Astrocyte of the spinal cord (primary cell): ENCODE measurements at places on chromosomes 12 and 14.

DNA sequence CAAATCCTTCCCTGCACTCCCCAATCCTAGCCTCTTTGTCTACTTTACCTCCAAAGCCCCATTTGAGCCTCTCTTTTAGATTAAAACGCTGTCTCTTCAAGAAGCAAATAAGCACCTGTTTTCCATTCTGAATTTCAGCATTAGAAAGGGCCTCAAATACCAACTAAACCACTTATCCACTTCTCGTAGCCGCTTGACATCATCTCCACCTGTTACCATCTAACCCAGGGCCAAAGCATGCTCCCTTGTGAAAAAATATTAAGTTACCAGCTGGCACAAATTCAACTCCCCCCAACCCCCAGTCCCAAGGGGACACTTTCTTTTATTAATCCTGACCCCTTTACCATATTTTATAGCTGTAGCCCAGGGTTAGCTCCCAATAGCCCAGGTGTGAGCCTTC is 43.1 kb downstream of the GPHB5 start:
- no peak for DNase-seq

- no peak for DNase-seq
These were observed 6.8 kb upstream of the TEX22 start for GRCh38 chr14:105391541-105391940.

- no peak for DNase-seq
These were observed 53.9 kb downstream of the ETV6 start for GRCh38 chr12:11703378-11703777.

- no peak for DNase-seq
These were observed 1.4 kb downstream of the GPR68 start for GRCh38 chr14:91243074-91243471.

- DNase-seq, result no peak
These were observed 33.1 kb upstream of the CCDC60 start for GRCh38 chr12:119301379-119301778.

DNA sequence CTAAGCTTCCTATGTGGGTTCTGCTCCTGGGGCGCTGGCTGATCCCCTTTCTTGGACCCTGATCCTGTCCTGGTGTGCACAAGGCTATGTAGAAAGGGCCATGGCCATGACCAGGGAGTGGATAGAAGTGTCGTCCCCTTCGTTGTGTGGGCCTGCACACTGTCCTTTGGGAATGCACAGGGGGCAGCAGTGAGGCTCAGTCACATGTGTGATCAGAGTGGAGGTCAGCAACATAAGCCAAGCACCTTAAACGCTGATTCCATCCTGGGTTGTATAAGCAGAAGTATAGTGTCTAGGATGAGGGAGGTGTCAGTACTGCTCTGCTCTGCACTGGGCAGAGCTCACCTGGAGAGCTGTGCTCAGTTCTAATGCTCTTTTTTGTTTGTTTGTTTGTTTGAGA is 48.4 kb downstream of the ESRRB start:
- DNase-seq, result no peak

DNA sequence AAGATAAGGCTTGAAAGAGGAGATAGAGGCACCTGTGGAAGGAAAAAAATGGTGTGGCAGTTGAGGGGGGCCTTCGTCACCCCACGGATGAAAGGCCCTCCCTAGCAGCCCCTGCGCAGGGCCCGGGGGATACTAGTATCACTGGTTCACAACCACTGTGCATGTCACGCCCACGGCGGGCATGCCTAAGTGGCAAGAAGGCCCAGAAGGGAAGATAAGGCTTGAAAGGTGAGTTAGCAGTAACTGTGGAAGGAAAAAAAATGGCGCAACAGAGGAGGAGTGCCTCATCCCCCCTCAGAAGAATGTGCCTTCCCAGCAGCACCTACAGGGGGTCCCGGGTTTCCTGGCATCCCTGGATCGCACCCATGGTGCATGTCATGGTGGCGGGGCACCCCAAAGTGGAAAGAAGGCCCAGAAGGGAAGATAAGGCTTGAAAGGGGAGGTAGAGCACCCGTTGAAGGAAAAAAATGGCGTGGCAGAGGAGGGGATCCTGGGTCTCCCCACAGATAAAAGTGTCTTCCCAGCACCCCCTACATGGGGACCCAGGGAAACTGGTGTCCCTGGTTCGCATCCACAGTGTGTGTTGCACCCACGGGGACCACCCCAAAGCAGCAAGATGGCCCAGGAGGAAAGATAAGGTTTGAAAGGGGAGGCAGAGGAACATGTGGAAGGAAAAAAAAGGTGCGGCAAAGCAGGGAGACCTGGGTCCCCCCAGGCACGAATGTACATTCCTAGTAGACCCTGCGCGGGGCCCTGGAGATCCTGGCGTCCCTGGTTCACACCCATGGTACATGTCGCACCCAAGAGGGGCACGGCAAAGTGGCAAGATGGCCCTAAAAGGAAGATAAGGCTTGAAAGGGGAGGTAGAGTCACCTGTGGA is 279.2 kb downstream of the ALG10 start:
- DNase-seq, result no peak

DNA sequence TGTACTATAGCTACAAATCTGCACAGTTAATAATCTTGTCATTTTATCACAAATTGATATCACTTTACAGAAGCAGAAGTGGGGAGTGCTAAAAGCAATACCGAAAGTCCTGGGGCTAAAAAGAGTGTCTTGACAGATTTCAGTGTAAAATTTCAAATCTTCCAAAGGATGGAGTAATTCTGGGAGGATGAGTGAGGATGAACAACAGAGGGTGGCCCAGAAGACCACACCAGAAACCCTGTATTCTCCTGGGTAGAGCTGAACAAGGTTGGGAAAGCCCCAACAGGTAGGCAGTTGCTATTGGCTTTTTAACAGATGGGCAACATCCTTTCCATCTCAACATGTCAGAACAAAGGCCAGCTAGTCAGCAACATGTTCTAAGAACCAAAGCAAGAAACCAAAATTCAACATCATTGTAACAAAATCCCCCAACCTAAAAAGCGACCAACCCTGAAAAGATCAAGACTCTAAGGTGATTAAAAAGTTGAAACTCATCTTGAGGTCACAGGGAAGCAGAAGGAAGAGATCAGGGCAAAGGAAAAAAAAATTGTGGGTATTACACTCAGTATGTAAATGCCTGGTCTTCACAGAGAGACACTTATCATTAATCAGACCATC is 38.8 kb downstream of the CBX5 start:
- DNase-seq, result no peak

- DNase-seq, result peak; percentile 31
These were observed 284.3 kb downstream of the RAD51B start for GRCh38 chr14:68103853-68104252.

DNA sequence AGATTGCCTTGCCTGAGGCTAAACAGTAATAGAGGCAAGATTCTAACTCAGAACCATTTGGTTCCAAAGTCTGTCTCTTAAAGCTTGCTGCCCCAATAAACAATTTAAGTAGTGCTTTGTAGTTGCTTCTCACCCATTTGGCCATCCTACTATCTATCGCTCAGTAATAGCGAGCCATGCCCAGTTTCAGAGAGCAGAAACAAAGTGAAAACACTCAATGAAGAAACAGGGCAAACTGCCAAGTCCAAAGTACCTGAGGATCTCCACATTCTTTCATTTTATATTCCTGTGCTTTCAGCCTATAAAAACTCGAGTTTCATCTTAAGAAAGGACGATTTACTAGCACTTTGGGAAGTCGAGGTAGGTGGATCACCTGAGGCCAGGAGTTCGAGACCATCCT is 103.3 kb upstream of the BBS10 start:
- no peak for DNase-seq

GRCh38 chr14:88043529-88044443 is 38.9 kb downstream of the GPR65 start:
- DNase-seq, result no peak

DNA sequence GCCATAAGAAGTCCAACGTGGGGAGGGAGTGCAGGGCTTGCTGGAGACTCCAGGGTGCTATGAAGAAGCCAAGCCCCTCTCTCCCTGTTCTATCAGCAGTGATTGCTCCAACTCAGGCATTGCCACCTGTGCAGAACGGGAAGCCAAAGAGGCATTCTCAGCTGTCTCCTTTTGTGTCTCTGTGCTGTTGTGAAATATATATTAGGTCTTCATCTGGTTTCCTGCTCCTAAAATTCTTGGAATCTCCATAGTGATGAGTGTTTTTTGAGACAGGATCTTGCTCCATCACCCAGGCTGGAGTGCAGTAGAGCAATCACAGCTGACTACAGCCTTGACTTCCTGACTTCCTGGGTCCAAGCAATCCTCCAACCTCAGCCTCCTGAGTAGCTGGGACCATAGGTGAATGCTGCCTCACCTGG is 51.2 kb upstream of the AEBP2 start:
- DNase-seq, result no peak

- DNase-seq, result no peak
These were observed 29.8 kb upstream of the LTBP2 start for GRCh38 chr14:74641601-74642391.

GRCh38 chr12:79525357-79525756 is 165.4 kb downstream of the PAWR start:
- DNase-seq, result no peak

GRCh38 chr12:130880411-130880885 is 8.6 kb downstream of the RAN start:
- DNase-seq, result no peak

GRCh38 chr14:20198991-20199390 is 8.3 kb downstream of the OR11G2 start:
- no peak for DNase-seq

DNA sequence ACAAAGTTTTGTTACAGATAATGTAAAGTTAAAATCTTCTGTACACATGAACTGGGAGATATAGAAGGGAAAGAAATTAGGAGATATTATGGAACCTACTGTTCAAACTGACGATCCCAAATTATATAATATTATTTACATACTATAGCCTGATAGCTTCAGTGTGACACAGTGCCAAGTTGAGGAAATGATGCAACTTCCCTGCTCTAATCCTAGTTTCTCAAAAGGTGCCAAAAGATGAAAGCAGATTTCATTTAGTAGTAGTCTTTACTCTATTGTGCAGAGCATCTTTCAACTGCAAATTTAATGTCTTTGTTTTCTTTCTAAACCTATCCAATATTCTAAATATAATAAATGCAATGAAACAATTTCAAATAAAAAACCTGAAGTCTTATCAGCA is 46.9 kb downstream of the COCH start:
- DNase-seq, result no peak

- DNase-seq, result no peak
These were observed 161.2 kb downstream of the TTC8 start for GRCh38 chr14:88985654-88986053.

GRCh38 chr12:53670971-53671370 is 4.9 kb downstream of the ATP5MC2 start:
- DNase-seq, result no peak

GRCh38 chr14:68140076-68140741 is 320.6 kb downstream of the RAD51B start:
- peak; percentile 97 for DNase-seq

DNA sequence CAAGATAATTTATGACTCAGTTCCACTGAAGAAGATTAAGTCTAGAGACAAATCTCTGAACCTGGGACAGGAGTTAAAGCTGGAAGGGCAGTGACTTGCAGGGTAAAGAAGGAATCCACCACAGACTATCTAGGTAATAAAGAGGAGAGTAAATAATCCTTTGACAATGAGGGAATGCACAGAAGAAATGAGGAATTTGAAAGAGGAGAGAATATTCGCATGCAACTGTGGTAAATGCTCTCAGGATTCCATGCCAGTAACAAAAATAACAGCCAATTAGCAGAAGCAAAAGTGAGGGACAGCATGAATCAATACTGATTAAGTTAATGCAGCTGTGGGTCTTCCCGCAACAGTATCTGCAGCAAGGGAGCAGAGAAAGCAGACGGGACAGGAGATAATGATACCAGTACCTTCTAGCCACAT is 77.0 kb downstream of the KITLG start:
- DNase-seq, result no peak

DNA sequence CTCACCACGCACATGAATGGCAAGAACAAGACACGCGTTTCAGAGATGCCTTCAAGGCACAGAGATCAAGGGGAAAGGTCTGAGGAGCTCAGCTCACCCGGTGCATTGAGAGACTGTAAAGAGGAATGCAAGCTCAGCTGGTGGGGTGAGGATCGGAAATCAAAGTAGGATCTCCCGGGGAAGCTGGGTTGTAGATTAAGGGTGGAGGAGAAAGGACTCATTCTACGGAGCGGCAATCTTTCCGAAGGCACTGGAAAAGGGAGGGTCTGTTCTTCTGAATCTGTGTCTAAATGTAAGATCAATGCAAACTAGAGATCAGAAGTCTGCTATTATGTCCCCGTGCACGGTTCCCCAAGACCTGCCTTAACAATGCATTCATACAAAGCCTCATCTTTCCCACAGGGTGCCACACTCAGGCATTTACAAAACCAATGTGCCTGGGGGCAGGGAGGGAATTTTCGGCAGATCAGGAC is 41.6 kb upstream of the PYGL start:
- no peak for DNase-seq
